ENCODE measurements at places on chromosomes 3 and 15. TPM values are rescaled to one million over a fixed set of nuclear protein-coding genes. Genes with fewer than 3 reads are reported as not detected.

DNA sequence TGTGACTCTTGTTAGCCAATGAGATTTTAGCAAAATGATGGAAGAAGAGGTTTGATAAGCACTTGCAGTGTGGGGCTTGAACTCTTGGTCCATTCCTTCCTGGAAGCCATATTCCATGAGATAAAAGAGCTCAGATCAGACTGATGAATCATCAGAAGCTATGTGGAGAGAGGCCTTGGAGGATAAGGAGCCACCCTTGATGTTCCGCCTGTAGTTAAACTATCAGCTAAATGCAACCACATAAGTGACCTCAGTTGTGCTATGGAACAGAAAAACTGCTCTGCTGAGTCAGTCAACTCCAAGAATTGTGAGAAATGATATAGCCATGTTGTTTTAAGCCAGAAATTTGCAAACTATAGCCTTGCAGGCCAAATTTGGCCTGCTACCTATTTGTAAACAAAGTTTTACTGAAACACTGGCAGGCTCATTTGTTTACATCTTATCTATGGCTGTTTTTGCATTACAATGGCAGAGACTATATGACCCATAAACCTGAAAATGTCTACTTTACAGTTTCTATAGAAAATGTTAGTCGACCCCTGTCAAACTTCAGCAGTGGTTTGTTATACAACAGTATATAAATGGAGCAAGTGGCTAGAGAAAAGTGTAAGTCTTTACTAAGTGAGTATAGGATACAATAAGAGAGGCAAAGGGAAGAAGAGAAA, 27.6 kb upstream of the GAP43 start:
- H3K4me3 ChIP-seq = no peak overlapping the region
- no peak for DNase-seq
- no peaks in the 10 kb centered on the region for H3K4me1 ChIP-seq
- no peaks in the 10 kb centered on the region for H3K36me3 ChIP-seq
- no peak overlapping the region for H3K27ac ChIP-seq

GRCh38 chr3:123281929-123282328, 80.2 kb downstream of the SEC22A start:
- H3K4me3 ChIP-seq = no peak overlapping the region
- no peaks in the 10 kb centered on the region for H3K27me3 ChIP-seq
- H3K4me1 ChIP-seq = no peaks in the 10 kb centered on the region

- H3K4me1 ChIP-seq = peaks cover 58% of the 10 kb centered on the region
- no peak overlapping the region for H3K4me3 ChIP-seq
- DNase-seq = no peak
- no peaks in the 10 kb centered on the region for H3K36me3 ChIP-seq
- H3K27ac ChIP-seq = no peak overlapping the region
Observed at GRCh38 chr3:177186306-177186705, 11.0 kb downstream of the TBL1XR1 start.

DNA sequence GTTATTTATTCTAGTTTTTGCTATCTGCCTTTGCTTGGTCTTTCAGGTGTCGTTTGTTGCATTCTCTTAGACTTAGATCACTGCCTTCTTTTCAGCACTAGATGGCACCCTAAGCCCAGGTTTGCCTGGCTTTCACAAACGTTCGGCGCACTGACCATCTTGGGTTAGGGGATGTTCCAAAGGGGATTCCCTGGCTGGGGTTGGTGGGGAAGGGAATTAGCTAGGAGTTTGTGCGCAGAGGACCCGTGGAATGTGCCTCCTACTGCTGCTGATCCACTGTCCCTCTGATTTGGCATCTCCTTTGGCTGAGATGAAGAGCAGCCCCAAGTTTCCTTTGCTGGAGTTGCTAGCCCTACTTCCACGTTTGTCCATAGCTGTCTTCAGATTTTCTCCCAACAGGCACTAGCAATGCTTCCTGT, 33.9 kb downstream of the PFN2 start:
- no peak overlapping the region for H3K27ac ChIP-seq
- DNase-seq = peak; percentile 28
- peaks cover 8% of the 10 kb centered on the region for H3K4me1 ChIP-seq
- no peaks in the 10 kb centered on the region for H3K27me3 ChIP-seq

GRCh38 chr3:3196148-3196861, 16.8 kb upstream of the CRBN start:
- no peak overlapping the region for H3K4me3 ChIP-seq
- no peak for DNase-seq
- no peaks in the 10 kb centered on the region for H3K36me3 ChIP-seq
- H3K27ac ChIP-seq = no peak overlapping the region

DNA sequence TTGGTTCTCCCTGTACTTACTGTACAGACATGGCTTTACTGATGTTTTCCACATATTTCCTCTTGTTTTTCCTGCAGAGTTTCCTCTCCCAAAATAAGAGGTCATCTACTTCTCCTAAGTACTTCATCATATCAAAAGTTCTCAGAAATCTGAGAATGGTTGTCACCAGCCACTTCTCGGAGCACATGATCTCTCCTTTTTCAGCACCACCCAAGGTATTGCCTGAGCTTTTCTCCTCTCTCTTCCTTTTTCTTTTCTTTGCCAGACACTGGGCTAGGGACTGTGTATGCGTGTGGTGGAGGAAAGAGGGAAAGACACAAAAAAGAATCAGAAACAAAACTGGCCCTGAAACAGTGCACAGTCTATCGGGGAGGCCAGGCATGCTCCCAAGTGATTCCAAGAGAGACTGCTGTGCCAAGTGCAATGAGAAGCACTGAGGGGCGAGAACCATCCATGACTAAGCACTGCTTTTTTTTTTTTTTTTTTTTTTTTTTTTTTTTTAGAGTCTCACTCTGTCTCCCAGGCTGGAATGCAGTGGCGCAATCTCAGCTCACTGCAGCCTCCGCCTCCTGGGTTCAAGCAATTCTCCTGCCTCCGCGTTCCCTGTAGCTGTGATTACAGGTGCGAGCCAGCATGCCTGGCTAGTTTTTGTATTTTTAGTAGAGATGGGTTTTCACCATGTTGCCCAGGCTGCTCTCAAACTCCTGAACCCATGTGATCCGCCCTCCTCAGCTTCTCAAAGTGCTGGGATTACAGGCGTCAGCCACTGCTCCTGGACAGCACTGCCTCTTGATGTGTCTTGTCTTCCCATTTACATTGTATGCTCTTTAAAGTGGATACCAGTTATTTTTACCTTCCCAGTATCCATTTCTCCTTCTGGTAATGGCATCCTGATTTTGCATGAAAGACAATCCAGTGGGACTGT, 194.0 kb upstream of the FEZF2 start:
- no peaks in the 10 kb centered on the region for H3K36me3 ChIP-seq
- H3K4me1 ChIP-seq = no peaks in the 10 kb centered on the region
- DNase-seq = peak; percentile 54
- H3K27ac ChIP-seq = no peak overlapping the region
- no peaks in the 10 kb centered on the region for H3K27me3 ChIP-seq

DNA sequence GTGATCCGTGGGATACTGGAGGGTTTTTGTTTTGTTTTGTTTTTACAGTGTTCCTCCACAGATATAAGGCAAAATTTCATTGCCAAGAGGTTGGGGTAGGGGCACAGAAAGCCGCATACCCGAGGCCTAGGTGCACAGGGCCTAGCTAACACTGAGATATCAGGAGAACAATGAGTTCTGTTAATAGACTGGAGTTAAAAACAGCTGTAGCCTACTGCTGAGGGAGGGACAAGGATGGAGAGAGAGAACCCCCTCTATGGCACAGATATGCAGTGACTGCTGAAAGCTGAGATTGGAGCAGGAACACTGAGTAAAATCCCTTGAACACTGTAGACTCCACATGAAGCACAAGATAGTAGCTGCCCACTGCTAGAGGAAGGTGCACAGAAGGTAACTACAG, 53.1 kb upstream of the MAP3K13 start:
- no peaks in the 10 kb centered on the region for H3K36me3 ChIP-seq
- no peaks in the 10 kb centered on the region for H3K4me1 ChIP-seq

DNA sequence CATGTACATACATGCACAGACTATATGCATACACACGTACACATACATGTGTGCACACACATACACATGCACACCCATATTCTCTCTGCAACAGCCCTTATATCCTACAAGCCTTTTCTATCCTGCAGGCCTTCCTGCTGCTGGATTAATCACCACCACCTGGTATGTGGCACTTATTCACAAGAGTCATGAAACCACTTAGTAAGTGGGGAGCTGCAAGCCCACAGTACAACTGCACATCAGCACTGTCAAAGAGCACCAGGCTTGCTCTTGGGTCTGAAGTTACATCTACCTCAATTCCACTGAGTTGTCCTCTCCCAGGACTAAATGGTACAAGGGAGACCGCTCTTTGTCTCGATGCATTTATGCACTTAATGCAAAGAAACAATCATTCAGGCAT, 233.2 kb downstream of the KLF13 start:
- H3K27ac ChIP-seq = no peak overlapping the region
- no peak for DNase-seq
- no peaks in the 10 kb centered on the region for H3K27me3 ChIP-seq
- H3K4me3 ChIP-seq = no peak overlapping the region
- no peaks in the 10 kb centered on the region for H3K4me1 ChIP-seq

GRCh38 chr3:142904639-142905436, 16.0 kb upstream of the PCOLCE2 start:
- H3K27me3 ChIP-seq = no peaks in the 10 kb centered on the region
- no peaks in the 10 kb centered on the region for H3K4me1 ChIP-seq
- peak; percentile 40 for DNase-seq
- no peak overlapping the region for H3K27ac ChIP-seq
- H3K36me3 ChIP-seq = no peaks in the 10 kb centered on the region
- H3K4me3 ChIP-seq = no peak overlapping the region

DNA sequence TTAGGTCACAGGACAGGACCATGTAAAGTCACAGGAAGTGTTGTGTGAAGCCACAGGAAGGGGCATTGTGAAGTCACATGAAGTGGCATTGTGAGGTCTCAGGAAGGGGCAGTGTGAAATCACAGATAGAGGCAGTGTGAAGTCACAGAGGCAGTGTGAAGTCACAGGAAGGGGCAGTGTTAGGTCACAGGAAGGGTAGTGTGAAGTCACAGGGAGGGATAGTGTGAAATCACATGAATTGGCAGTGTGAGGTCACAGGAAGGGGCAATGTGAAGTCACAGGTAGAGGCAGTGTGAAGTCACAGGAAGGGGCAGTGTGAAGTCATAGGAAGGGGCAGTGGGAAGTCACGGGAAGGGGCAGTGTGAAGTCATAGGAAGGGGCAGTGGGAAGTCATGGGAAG, 37.9 kb downstream of the GASK1A start:
- no peaks in the 10 kb centered on the region for H3K4me1 ChIP-seq
- no peak overlapping the region for H3K4me3 ChIP-seq
- no peak for DNase-seq
- H3K36me3 ChIP-seq = no peaks in the 10 kb centered on the region
- H3K27ac ChIP-seq = no peak overlapping the region
- no peaks in the 10 kb centered on the region for H3K27me3 ChIP-seq

DNA sequence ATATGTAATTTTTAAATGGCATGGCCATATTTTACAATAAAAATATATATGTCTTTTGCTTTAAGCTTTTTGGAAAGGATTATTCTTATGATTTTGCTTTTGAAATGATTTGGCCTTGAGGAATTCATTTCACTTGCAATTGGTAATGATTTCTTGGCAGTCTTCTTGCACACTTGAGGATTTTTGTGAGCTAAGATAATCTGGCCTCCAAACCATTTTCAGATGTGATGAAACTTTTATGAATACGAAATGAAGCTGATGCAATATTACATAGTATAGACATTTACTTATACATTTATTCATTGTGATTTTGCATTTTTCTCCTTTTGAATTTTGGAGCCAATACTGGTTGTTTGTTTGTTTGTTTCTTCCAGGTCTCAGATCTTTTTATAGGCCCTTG, 6.4 kb upstream of the SH2D7 start:
- no peak overlapping the region for H3K27ac ChIP-seq
- H3K4me1 ChIP-seq = peaks cover 44% of the 10 kb centered on the region
- no peak overlapping the region for H3K4me3 ChIP-seq
- H3K36me3 ChIP-seq = no peaks in the 10 kb centered on the region

DNA sequence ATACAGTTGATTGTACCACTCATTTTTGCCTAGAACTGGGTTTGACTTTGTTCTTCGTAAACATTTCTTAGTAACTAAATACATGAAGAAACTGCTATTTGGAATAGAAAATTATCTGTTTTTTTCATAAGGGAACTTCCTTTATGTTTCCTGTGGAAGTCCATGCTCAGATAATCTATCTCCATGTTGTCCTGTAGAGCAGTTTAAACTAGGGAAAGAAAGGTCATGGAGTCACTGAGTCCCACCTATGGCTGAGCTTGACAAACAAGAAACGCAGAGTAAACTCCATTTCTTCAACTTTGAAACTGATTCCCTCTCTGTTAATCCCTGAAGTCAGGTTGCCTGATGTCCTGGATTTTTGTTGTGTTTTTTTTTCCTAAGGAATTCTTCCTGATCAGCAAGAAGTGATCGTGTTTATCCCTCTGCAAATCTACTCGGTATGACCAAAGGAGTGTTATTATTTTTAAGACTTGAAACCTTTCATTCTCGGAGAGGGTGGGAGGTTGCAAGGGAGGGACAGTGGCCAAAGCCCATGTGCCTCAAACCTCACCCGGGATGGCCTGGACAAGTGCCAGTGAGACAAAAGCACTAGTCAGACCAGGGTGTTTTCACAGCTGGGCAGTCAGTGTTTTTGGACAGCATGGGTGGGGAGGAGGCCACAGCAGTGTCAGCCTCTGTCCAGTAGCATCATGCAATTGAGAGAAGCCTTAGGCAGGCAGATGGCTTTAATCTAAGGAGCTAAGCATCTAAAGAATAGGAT, 129.8 kb upstream of the PHLDB2 start:
- H3K4me1 ChIP-seq = no peaks in the 10 kb centered on the region
- H3K4me3 ChIP-seq = no peak overlapping the region
- no peaks in the 10 kb centered on the region for H3K27me3 ChIP-seq

DNA sequence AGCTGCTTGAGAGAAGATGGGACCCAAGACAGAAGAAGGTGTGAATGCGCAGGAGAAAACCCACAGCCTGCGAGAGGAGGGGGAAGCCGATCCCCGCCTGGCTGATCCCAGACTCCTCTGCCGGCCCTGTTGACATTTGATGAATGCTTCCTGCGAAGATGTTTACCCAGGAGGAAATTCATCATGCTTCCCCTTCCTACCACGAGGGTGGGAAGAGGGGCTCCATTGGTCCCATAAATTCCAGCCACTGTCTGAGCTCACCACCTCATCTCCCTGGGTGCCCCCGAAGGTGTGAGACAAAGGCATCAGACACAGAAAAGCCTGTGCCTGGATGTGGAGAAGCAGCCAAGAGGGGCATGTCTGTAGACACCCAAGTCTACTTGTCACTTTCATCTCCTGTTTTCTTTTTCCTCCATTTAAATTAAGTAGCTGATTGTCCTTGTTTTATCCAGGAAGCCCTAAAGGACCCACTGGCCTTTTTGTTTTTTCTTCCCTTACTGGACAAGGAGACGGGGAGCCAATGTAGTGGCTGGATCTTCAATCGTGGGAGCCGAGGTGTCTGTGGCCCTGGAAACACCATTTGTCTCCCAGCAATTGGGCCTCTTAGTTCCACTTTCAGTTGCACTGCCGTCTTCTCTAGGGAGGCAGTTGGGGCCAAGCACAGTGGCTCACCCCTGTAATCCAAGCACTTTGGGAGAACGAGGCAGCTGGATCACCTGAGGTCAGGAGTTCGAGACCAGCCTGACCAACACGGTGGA, 95.3 kb upstream of the HES1 start:
- no peaks in the 10 kb centered on the region for H3K4me1 ChIP-seq
- H3K36me3 ChIP-seq = no peaks in the 10 kb centered on the region
- DNase-seq = no peak
- H3K27me3 ChIP-seq = no peaks in the 10 kb centered on the region
- peak overlapping the region; percentile 40 for H3K27ac ChIP-seq

PRICKLE2 gene
- total RNA-seq = 37.0 TPM

PROK2 gene
- 2.3 TPM for total RNA-seq

FBXO40 gene
- total RNA-seq = not detected

GOLGA8T gene
- not detected for total RNA-seq

TRPM1 gene
- total RNA-seq = not detected

Measured in upper lobe of left lung (tissue), 6 donors.